ENCODE measurements at places on chromosomes 6 and 20.

DNA sequence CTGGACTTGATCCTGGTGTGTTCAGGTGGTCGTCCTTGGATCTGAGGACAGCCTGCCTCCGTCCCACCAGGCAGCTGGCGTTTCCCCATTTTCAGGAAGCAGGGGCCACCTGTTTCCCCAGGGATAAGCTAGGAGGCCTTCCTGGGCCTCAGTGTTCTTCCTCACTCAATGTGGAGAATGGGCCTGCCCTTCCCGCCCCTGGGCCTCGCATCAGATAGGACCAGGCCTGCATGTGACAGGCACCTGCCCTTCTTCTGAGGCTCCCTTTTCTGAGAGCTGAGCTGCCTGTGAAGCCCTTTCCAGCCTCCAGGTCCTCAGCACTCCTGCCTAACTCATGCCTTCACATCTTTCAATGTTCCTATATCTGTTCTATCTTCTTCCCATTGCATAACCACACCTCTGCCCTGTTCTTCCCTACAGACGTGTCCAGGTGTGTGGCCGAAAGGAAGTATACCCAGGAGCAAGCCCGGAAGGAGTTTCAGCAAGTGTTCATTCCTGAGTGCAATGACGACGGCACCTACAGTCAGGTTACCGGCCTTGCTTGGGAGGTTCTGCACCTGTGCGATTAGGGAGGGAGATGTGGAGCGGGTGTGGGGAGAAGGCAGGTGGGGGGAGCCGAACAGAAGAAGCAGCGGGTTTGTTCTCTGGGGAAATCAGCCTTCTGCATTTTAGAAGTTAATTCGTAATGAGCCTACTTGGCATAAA is 85.1 kb downstream of the SMOC2 start:
- DNase-seq: no peak

- no peak for DNase-seq
These were observed 448.5 kb downstream of the FRK start for GRCh38 chr6:115612216-115612615.

DNA sequence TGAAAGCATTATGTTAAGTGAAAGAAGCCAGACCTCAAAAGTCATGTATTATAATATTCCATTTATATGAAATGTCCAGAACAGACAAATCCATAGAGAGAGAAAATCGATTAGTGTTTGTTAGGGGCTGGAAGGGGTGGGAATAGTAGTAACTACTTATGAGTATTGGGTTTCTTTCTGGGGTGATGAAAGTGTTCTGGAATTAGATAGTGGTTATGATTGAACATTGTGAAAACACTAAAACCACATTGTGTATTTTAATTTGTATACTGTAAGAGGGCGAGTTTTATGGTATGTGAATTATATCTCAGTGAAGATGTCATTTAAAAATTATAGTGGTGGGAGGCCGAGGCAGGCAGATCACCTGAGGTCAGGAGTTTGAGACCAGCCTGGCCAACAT is 52.0 kb upstream of the KIF13A start:
- DNase-seq: no peak

DNA sequence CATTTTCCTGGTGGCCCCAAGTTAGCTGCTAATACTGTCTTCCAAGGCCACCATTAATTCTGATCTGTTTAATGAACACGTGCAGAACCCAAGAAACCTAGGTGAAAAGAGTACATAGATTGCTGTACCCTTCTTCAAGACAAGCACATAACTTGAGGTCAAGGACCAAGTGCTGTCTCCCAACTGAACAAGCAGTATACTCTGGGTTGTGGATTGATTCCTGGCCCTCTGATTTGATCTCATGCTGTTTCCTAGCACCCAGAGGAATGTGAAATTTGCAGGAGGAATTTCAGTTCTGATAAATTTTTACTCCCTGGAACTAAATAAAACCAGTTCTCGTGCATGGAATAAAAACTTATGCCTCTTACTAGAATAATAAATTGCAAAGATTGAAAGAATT is 75.6 kb downstream of the MTFR2 start:
- DNase-seq: no peak

GRCh38 chr20:23649830-23650417 is 12.2 kb upstream of the CST3 start:
- DNase-seq: no peak

DNA sequence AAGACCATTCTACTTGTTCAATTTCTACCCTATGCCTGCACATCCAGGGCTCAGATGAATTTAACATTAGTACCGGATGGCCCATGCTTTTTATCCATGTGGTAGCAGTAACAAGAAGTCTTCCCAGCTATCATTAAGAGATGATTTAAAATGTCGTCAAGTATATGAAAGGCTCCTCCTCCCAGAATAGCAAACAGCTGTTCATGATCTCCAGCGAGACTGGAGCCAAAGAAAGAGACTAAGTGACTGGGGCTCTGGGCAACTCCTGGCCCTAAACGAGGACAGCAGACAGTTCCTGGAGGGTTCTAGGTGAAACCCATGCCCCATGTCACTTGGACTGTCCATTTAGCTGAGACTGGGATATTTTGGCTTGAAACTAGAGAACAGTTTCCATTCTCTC is 160.8 kb downstream of the CDC5L start:
- DNase-seq: no peak

GRCh38 chr20:60055740-60056139 is 97.5 kb downstream of the CDH26 start:
- peak; percentile 88 for DNase-seq

GRCh38 chr6:168457653-168457934 is 16.6 kb downstream of the SMOC2 start:
- no peak for DNase-seq

DNA sequence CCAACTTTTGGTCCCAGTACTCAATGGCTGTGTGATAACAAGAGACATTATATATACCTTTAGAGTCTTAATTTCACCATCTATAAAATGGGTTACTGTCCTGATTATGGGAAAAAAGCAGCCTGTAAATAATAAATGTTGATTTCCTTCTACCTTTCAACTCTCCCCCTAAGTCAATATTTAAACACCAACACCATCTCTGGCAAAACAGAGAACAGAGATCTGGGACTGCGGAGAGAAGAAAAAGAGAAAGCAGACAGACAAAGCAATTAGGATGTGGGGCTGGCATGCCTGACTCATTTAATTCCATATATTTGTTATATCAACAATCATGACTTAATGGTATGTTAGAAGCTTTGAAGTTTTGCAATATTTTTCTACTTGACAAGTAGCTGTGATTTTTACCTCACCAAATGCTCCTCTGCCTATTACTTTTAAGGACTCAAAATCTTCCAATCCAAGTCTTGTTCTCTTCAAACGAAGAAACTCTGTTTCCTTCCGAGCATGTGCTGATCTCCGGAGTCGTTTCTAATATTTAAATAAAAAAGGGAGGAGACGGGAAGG is 23.3 kb downstream of the STK38 start:
- DNase-seq: no peak

DNA sequence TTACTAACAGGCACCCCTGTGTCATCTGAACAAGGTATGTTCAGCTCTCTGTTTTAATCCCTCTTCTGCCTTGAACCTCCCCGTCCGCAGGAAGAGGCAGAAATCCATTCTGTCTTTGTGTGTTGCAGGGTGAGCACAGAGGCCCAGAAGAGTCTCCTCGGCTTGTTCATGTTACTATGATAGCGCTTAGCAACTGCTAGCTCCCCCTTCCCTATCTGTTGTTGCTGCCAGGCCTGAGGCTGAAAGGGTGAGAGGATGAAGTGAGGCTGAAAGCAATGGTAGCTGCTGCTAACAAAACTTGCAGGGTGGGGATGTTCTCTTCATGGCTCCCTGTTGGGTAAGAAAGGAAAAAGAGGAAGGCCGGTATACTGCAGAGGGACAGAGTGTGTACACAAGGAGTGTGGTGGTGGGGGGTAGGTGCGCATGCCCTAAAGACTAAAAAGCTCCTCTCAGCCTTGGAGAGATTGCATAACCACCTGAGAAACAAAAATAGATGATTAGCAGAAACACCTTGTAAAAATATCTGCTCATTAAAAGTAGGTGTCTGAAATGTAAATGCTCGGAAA is 55.2 kb upstream of the CITED2 start:
- DNase-seq: peak; percentile 59

- no peak for DNase-seq
These were observed 120.0 kb downstream of the SIM1 start for GRCh38 chr6:100344761-100345160.

All from inflammatory macrophage treated with lipopolysaccharide for 4 hours (primary cell).